ENCODE measurements at places on chromosomes 3 and 15. TPM values are rescaled to one million over a fixed set of nuclear protein-coding genes. Genes with fewer than 3 reads are reported as not detected.
A peak's percentile ranks its signal among the peaks of the same experiment; 100 is the strongest.

Gene MYL3
- not detected for polyA plus RNA-seq

Gene BCL2A1
- polyA plus RNA-seq: 12.3 TPM

Gene MUSTN1
- polyA plus RNA-seq: not detected

Gene CLDN18
- not detected for polyA plus RNA-seq

Gene ATP13A4
- not detected for polyA plus RNA-seq

Gene IL5RA
- not detected for polyA plus RNA-seq

Gene GLDN
- not detected for polyA plus RNA-seq

Gene MME
- 0.71 TPM for polyA plus RNA-seq

Gene GRK7
- not detected for polyA plus RNA-seq

Gene GALNT15
- not detected for polyA plus RNA-seq

Gene NEK10
- polyA plus RNA-seq: 0.54 TPM

Gene RETNLB
- not detected for polyA plus RNA-seq

Gene ZNF80
- polyA plus RNA-seq: 6.4 TPM

Gene CMTM8
- polyA plus RNA-seq: 5.8 TPM

- DNase-seq: no peak
Observed at GRCh38 chr15:73746883-73747282, 6.3 kb downstream of the INSYN1 start.

DNA sequence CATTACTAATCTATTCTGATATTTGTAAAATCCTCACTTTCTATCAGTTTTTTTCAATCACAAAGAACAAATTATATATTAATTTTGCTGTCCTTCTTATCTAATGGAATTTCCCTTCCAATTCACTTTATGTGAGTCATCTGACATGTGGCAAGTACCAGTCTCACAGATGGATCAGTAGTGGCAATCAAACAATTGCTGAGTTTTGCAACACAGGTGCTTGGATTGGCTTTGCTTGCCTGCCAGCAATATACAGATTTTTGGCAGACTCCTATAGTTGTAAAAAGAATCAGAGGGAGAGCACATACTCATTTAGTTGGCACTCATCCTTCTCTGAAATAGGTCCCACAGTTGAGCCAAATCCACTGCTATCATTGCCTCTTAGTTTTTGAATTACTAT lies 83.7 kb downstream of the BCHE start:
- no peak for DNase-seq

DNA sequence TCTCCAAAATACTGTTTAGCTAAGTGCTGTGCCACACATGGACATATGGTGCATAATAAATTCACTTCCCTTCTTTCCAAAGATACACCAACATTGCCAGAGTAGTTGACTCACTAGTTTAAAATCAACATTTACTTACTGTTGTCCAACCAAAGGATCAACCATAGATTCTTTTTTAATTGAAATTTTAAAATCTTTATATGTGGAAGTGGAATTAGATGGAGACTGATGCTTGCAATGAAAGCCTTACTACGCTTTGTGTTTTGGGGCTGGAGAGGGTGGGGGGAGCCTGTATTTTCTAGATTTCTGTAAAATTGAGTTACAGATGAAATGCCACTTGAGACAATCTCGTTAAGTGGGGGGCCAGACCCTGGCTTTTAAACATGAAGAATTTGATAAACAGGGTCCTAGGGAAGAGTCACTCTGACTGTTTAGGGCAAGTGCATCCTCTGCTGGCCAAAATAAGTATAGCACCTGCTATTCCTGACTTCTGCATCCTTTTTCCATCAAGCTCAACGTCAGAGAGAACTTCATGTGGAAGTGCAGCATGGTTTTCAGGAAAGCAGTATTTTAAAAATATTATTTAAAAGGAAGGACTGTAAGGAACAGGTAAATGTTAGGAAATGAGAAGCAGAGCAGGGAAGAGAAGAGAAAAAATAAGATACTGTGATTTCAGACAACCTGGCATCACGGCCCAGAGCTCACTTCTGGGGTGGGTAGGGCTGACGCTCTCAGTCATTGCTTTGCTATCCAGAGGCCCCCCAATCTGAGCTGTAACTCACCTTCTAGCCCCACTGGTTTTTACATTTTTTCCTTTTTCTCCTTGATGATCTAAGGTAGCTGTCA lies 76.7 kb downstream of the BOC start:
- peak; percentile 60 for DNase-seq

- no peak for DNase-seq
Observed at GRCh38 chr3:55492976-55493375, 5.9 kb upstream of the WNT5A start.

GRCh38 chr3:52531860-52532516 lies 1.7 kb downstream of the NT5DC2 start:
- no peak for DNase-seq

- no peak for DNase-seq
Observed at GRCh38 chr3:194386066-194386465, 13.0 kb downstream of the GP5 start.

- DNase-seq: no peak
Observed at GRCh38 chr3:129837065-129837642, 56.4 kb downstream of the TMCC1 start.

DNA sequence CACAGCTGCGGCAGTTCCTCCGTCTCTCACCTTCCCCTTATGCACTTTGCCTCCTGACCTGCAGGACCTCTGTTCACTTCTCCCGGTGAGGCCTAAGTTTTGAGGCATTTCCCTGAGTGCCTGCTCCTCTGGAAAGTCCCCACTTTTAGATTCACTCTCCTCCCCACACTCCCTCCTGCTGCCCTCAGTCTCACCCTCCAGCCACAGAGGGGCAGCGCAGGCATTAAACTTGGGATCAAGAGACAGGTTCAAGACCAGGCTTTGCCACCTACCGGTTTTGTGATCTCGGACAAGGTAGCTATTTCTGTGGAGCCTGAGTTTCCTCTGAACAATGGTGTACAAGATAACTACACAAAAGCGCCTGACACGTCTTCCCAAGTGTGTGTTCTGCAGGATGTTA lies 19.4 kb downstream of the SLC6A11 start:
- no peak for DNase-seq

DNA sequence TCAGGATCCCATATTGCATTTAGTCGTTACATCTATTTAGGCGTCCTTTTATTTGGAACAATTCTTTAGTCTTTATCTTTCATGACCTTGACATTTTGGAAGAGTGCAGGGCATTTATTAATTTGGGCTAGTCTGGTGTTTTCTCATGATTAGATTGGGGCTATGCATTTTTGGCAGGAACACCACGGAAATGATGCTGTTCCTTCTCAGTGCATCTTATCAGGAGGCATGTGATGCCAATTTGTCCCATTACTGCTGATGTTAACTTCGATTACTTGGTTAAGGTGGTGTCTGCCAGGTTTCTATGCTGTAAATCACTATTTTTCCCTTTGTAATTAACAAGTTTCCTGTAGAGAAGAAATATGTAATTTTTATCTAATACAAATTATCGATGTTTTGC lies 18.1 kb upstream of the VWA5B2 start:
- no peak for DNase-seq

DNA sequence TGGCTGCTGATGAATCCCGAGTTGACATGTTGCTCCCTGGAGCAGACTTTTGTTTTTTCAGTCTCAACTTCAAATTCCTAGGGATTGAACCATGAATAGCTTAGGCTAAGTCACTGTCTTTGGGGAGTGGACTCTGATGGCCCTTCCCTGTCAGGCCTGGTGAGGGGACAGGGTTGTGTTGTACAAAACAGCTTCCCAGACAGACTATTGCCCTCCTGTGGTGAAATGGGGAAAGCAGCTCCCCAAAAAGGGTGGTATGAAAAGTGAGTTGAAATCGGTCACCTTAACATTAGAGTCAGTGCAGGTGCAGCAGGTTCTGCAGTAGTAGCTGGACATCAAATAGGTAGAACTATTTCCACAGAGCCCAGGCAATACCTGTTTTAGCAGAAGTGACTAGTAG lies 775.6 kb downstream of the ROBO2 start:
- DNase-seq: no peak

- DNase-seq: no peak
Observed at GRCh38 chr3:171956181-171956683, 83.1 kb upstream of the FNDC3B start.

DNA sequence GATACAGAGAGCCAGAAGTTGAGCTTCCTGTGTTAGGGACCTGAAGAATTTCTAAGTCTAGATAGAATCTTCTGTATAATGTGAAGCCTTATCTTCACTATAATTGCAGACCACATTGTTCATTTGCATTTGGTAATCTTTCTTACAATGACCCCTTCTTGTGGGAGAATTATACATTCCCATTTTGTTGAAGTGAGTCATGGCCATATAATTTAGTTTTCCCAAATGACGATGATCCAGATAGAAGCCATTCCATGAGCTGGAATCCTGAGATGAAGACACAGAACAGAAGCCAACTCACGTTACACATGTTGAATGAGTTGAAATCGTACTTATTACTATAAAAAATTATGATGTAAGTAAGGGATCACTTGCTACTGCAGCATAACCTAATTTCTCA lies 187.8 kb downstream of the TUSC7 start:
- no peak for DNase-seq

DNA sequence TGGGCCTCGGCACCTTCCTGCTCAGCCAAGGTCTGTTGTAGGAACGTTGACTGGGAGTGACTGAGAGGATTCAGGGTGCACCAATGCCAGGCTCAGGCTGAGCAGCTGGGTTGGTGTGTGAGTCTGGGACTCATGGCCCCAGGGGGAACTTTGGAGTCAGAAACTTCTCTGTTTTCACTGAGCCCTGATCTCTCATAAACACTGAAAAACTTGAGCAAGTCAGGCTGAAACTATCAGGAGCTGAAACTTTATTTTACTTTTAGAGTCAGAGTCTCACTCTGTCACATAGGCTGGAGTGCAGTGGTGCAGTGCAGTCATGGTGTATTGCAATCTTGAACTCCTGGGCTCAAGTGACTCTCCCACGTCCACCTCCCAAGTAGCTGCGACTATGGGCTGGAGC lies 3.0 kb downstream of the TRAK1 start:
- DNase-seq: no peak

GRCh38 chr3:38543586-38543985 lies 47.4 kb downstream of the EXOG start:
- DNase-seq: no peak

- no peak for DNase-seq
Observed at GRCh38 chr15:88663141-88663621, 24.4 kb downstream of the ISG20 start.

- no peak for DNase-seq
Observed at GRCh38 chr15:85636351-85636750, 158.4 kb downstream of the KLHL25 start.

DNA sequence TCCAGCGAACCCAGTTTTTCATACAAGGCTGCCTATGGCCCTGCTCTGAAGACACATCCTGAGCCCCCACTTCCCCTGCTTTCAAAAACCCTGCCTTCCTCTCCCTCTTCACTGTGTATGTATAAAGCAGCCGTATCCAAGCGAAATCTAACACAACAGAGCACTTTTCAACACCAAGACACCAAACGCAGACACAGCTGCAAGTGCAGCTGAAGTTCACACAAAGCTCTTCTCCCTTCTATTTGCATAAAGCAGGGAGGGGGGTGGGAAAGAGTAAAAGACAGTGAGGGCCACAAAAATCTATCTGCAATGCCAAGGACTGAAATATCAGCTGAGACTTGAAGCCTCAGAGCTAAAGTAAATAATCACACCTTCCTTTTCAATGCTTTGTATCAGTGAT lies 35.1 kb upstream of the CSPG5 start:
- DNase-seq: no peak

- no peak for DNase-seq
Observed at GRCh38 chr3:180705619-180706018, 26.3 kb upstream of the CCDC39 start.

DNA sequence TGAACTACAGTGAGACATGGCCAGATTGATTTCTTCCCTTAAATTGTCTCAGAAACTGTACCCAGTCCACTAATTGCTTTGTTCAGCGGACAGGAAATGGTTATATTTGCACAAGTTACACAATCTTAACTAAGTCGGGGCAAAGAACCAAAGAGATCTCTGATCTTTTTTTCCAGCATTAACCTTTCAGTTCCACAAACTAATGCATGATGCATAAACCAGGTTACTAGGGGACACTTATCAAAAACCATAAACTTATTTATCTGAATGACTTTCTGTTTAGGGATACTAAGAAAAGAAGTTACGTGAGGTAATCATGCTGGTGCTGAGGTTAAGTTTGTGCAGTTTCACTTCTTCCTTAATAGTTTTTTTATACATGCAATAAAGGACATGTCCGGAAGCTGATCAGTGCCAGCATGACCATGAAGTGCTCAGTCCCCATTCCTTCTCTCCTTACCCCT lies 22.4 kb downstream of the FNDC3B start:
- no peak for DNase-seq

GRCh38 chr15:23565395-23566070 lies at the start of gene MKRN3:
Gene MKRN3 (plus strand): TSS chr15:23565674. CDS start chr15:23565783, 109 bp downstream.
- DNase-seq: peak; percentile 33

DNA sequence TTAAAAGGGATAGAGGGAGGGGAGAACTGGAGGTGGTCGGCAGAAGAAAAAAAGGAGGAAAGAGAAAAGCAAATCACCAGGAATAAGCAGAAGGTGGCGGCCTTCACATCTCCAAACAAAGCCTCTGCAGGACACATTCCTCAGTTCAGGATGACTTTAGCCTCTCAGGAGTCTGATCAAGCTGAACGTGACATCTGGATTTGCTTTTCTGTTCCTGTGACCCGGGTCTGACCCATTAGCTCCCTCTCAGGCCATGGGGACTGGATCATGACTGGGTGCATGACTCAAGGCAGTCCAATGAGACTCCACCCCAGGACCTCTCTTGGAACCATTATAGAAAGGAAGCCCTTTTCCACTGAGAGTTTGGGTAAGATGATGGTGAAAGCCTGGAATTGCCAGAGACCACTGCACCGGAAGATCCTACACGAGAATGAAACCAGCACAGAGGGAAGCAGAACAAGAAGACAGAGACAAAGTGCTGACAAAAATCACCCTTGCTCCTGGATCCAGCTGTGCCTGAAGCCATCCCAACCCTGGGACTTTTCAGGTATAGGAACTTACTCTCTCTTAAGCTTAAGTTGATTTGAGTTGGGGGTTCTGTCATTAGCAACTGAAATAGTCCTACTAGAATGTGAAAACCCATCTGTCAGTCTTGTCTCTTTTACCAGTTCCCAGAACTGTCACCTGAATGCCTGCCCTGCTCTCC lies 45.4 kb upstream of the RAD18 start:
- no peak for DNase-seq

DNA sequence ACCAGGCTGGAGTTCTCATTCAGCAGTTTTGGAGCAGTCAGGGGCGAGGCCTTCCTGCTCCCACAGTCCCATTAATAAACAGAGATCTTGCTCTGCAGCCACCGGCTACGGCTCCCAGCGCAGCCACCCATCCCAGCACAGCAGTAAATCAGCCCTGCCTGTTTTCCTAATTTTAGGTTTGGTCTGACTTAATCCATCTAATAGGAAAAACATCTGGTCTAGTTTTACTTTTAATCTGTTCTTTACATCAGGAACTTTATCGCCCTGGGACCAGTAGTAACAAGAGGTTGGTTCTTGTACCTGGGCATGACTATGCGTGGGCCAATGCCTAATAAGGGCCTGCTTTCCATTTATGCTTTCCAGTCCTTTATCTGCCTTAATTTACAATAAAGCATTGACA lies 264.0 kb upstream of the DPH6 start:
- no peak for DNase-seq

GRCh38 chr3:58003093-58003492 lies 5.1 kb upstream of the FLNB start:
- no peak for DNase-seq

GRCh38 chr15:73873889-73874511 lies 636 bp downstream of the TBC1D21 start:
- peak; percentile 64 for DNase-seq

Measured in CD4-positive, CD25-positive, alpha-beta regulatory T cell (primary cell).